ENCODE measurements at places on chromosomes 3 and 15.
A peak's percentile ranks its signal among the peaks of the same experiment; 100 is the strongest.

GRCh38 chr3:110149763-110150162, 812.4 kb upstream of the DPPA4 start:
- no peak for DNase-seq

- DNase-seq: no peak
Observed at GRCh38 chr3:119681279-119681678, 4.1 kb upstream of the COX17 start.

DNA sequence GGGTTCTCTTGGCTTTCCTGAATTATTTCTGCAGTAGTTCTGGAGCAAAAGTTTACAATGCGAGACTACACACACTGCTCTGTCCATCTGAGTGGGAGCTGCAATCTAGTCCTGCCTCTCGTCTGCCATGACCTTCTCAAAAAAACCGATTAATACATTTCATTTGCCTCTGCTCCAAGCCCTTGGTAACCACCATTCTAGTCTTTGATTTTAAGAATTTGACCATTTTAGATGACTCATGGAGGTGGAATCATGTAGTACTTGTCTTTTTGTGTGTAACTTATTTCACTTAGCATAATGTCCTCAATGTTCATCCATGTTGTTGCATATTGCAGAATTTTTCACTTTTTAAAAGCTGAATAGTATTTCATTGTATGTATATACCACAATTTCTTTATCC, 356.9 kb downstream of the SV2B start:
- no peak for DNase-seq

DNA sequence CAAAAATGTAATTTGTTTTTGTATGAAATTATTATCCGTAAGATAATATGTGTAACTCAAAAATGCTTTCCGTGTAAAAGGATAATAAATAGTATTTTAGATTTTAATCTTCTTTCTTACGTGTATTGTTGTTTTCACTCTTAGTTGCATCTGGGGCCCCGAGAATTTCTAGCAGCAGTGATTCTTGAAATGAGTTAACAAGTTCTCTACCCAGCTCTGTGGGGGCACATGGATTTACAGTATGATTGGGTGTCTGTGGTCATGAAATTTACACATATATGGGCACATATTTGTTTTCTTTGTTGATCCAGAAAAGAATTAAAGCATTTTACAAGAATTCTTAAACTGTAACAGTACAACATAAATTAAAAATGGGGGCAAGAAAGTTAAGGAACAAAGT, 145.9 kb upstream of the LRRFIP2 start:
- peak; percentile 20 for DNase-seq

- no peak for DNase-seq
Observed at GRCh38 chr3:25424614-25425013, 3.4 kb upstream of the RARB start.

DNA sequence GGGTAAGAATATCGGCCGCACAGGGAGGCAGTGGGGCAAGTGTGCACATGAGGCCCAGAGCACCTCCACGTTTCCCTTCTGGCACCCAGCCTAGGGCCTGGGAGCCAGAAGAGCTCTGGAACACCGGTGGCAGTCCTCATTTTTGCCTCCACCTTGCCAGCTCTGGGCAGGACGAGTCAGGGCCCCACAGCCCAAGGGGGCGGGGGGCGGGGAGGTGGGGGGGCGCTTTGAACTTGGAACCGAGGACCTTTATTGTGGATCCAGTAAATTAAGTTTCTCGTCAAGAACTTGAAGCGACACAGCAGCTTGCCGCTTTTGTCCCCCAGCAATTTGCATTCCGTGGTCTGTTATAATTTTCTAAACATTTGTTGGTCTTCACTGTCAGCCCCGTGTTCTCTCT, 66.8 kb downstream of the SLC6A11 start:
- DNase-seq: no peak

DNA sequence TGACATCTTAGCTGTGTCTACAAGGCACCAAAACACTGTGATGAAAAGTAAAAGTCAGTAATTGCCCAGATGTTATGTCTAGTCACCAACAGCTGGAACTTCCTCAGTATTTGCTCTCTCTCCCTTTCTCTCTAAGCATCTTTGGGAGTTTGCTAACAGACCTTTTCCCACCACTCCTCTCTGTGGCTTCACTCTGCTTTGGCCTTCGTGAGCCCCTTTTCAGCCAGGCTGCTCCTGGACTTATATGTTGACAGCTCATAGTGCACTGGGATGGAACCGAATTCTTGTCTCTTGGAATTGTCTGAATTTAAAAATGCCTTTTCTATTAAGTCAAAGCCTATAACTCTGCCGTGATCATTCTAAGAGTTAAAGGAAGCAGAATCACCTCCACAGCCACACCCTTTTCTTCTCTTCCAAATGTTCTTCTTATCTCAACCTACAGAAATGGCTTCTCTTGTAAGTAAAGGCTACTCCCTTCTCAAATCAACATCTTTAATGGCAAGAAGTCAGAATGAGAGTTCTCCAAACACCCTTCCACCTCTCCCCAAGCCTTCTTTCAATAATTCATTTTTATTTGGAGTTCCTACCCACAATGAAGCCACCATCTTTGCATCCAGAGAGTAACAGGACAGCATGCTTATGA, 17.2 kb upstream of the FOXP1 start:
- no peak for DNase-seq

- DNase-seq: no peak
Observed at GRCh38 chr3:49401766-49402165, 10.0 kb downstream of the RHOA start.

- no peak for DNase-seq
Observed at GRCh38 chr3:177824190-177824786, 627.0 kb upstream of the TBL1XR1 start.

GRCh38 chr3:167843481-167843880, 108.0 kb downstream of the SERPINI1 start:
- DNase-seq: no peak

GRCh38 chr3:188942191-188942590, 229.6 kb upstream of the TPRG1 start:
- DNase-seq: no peak

GRCh38 chr15:34616613-34617012, 33.2 kb upstream of the GOLGA8B start:
- DNase-seq: peak; percentile 7

DNA sequence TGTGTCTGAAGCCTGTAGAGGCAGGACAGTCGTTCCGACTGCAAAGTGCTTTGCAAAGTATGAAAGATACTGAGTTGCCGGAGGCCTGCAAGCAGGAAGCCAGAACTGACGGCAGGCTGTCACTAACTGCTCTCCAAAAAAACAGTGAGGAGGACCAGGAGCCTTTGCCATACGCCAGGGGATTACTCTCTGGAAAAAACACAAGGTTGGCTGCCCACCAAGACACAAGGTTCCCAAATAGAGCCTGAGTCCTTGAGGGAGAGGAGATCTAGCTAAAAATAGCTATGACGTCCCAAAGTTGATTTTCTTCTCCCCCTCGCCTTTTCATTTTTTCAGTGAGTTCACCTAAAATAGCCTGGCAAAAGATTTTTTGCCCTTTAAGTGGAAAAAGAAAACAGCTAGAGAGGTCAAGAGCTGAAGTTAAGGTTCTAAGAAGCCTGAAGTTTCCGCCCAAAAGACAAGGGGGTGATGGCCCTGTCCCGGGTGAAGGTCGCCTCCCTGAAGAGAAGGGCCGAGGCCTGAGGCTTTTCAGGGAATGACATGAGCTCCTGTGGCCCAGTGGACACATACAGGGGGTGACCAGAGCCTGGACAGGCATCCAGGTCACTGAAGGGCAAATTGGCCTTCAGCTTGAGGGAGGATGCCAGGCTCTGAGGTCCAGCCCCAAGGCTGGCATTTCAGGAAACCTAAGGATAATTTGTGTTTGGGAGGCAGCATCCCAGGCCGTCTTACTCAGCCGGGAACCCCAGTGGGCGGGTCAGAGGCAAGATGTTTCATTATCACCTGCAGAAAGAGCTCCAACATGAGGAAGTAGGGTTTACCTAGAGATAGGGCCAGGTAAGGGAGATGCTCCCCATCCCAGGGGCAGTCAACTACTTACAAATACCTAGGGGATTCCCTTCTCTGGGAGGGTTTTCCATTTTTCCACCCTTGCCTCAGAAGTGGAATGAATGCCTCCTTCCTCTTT, 44.9 kb upstream of the DGKG start:
- DNase-seq: no peak

- no peak for DNase-seq
Observed at GRCh38 chr15:49040151-49040550, 6.1 kb downstream of the SECISBP2L start.

GRCh38 chr3:194161131-194162045, 25.4 kb downstream of the HES1 start:
- no peak for DNase-seq

DNA sequence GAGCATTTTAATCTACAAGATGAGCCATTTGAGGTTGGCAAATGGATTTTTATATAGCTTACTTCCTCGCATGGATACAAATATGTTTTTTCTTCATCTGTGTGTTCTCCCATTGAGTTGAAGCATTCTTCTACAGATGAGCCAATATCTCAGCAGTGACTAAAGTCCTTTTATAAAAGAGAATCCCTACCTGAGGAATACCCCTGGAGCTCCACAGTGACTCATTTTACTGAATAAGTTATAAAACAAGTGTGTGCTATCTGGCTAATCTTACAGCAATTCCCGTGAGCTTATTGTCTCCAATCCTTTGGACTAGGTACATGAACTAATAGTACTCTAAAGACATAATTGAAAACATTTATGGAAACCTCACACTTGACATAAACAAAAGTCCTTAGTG, 354.2 kb upstream of the BCHE start:
- DNase-seq: no peak

DNA sequence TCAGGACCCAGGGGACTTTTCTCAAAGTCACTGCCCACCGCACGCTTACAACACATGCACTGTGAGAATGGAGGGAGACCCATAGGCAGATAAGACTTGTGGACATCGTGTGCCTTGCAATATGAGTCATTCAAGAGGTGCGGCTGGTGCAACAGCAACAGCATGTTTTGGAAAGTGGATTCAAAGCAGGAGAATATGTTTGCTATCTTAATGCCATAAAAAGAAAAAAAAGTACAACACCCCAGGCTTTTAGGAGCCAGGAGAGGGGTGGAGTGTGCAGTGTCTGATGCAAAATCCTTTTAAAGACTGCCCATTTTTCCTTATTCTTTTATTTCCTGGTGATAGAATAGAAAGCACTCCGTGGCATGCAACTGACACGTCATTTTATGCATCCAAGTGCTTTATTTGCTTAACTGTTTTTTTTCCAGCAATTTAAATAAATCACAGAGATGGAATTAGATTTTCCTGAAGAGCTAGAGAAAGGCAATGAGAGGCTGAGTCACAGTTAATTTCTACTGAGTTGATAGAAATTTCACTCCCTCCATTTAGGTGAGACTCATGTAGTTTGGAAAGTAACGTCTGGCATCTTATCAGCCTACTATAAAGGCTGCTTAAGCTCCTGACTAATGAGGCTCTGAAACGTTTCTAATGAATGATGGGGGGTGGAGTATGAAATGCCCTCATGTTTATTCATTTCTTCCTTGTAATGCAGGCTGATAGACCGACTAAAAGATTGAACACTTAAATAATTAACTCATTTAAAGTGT, 96.4 kb downstream of the NSUN3 start:
- no peak for DNase-seq

- no peak for DNase-seq
Observed at GRCh38 chr3:141963301-141963700, 86.9 kb downstream of the ATP1B3 start.

DNA sequence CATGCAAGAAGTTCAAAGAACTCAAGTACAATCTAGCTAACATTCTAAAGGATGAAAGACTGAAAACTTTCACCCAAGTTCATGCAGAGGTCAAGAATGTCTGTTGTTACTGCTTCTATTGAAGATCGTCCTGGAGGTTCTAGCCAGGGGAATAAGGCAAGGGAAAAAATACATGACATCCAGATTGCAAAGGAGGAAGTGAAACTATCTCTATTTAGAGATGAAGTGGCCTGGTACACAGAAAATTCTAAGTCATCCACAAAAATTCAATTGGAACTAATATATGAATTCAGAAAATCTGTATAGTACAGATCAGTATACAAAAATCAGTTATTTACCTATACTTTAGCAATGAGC, 693.0 kb downstream of the NR2F2 start:
- DNase-seq: no peak

- peak; percentile 38 for DNase-seq
Observed at GRCh38 chr15:31325595-31326155, 960 bp upstream of the KLF13 start.

- peak; percentile 16 for DNase-seq
Observed at GRCh38 chr3:51637941-51638471, 33.0 kb upstream of the TEX264 start.

GRCh38 chr15:67925182-67925581, 85.3 kb upstream of the RNU6-1 start:
- DNase-seq: no peak

DNA sequence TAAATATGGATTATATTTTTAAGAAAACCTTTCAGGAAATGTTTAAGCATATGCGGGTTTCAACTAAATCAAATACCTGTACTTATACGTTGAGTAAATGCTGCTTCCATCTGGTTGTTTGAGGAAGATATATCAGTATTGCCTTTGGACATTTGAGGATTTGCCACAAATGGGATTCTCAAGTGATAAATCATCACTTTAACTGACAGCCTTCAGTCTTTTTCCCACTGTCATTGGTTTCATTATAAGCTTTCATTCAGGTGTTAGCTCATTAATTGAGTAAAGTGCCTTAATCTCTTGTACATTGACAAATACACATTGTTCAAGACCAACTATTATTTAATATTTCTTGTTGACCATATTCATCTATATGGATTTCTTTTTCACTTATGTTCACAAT, 217.2 kb downstream of the EDEM1 start:
- no peak for DNase-seq

- no peak for DNase-seq
Observed at GRCh38 chr3:106006001-106006400, 137.2 kb upstream of the CBLB start.

- no peak for DNase-seq
Observed at GRCh38 chr15:81334768-81335435, 11.0 kb upstream of the STARD5 start.

DNA sequence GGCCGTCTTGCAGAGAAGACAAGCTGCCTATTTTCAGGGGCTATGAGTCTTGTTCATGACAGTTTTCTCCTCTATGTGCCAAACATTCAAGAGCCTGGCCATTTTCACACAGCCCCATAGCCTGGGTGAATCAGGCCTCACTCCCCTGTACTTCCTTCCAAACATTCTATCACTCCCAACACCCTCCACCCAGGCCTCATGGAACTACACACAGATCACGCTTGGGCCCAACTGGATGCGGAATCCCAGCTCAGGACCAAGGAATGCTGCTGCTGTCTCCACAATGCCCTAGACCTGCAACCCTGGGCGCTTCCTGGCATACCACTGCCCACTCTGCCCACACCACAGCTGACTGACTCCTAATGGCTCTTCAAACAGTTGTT, 39.4 kb upstream of the PCSK6 start:
- no peak for DNase-seq

GRCh38 chr3:18841422-18842343, 306.6 kb upstream of the KCNH8 start:
- no peak for DNase-seq

DNA sequence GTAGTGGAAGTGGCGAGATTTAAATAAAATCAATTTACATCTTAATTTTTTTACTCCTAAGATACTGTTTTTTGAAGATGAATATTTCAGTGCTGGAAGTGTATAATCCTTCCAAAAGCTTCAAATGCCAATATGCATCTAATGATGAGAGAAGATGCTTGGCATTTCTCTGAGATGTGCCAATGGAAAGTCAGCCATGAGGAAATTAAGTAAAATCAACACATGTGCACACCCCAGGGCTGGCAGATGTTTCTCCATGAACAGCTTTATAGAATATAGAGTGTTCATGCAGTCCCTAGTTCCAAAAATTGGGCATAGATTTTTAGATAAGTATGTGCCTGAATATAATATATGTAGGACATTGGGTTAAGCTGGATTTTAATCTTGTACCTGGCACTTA, 90.1 kb downstream of the CPNE4 start:
- DNase-seq: no peak
